HFF-Myc (cell line): ENCODE measurements at places on chromosomes 1 and 21.

- DNase-seq = no peak
Measured at GRCh38 chr1:219185486-219186117, 11.9 kb downstream of the LYPLAL1 start.

- DNase-seq = no peak
Measured at GRCh38 chr1:33429856-33430691, 821 bp downstream of the PHC2 start.

GRCh38 chr1:216710055-216710454, 13.2 kb downstream of the ESRRG start:
- no peak for DNase-seq

GRCh38 chr1:99332561-99332960, 68.3 kb downstream of the PLPPR4 start:
- DNase-seq = no peak

DNA sequence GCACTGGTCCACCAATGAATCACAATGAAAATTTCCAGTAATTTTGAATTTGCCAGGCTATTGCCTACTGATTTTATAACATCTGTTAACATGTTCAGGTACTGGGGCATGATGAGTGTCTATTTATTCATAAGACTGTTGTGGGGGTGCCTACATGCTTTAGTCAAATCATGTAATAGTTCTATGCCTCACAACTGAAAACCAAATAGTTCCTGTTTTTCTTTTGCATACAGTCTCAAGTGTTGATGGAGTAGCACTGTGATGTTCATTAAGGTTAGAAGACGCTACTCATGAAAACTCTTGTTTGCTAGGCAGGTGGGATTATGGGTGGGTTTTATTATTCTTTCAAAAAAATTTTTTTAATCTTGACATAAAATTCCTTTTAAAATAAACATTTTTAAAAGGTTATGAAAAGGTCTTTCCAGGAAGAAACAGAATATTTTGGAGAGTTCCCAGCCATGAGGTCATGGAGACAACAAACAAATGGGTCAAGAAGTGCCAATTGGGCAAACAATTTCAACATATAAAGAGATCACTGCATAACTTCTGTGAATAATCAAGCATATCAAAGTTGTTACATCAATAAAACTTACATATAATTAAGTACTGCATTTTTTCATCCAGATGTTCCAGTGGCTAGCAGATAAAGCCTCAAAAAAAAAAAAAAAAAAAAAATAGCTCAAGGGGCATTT, 40.2 kb upstream of the NHLH2 start:
- no peak for DNase-seq

GRCh38 chr1:176801514-176802020, 338.6 kb downstream of the PAPPA2 start:
- no peak for DNase-seq

GRCh38 chr1:200372095-200372884, 37.5 kb downstream of the ZNF281 start:
- DNase-seq = no peak

DNA sequence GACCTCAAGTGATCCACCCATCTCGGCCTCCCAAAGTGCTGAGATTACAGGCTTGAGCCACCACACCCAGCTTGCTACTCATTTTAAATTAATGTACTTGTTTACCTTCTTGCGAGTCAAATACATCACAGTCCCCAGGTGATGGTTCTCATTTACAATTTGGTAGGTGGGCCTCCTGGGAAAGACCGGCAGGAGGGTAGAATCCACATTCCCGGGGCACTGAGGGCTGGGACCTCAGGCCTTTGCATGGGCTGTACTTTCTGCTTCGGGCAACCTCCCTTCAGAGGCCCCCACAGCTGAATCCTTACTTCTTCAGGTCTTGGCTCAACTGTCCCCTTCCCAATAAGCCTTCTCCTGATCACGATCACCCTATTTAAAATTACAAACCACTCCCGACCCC, 165.5 kb downstream of the KAZN start:
- DNase-seq = no peak

DNA sequence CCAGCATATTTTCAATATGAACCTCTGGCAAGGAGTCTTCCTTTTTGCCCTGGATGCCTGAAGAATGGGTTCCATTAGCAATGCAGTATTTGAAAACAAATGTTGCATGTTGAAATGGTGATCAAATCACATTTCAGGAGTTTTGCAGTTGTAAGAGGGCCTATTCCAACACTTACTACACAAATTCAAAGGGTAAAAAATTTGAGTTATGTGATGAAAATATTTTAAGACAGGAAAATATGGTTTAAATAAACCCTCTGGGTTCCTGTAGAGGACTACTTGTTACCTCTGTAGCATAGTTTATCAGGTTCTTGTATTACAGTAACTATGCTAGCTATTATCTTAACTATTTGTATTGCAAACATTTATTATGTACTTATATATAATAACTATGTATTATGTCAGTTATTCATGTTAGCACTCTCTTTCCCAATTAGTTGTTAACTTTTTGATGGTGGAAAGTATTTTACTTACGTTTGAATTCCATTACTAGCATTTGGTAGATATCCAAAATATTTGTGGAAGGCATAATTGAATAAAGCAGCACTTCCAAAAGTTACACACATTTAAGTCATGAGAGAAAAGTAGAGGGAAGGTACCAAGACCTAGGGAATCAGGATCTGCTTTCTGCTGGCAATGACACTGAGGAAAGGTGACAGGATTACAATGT, 312.9 kb downstream of the GRIK1 start:
- no peak for DNase-seq

DNA sequence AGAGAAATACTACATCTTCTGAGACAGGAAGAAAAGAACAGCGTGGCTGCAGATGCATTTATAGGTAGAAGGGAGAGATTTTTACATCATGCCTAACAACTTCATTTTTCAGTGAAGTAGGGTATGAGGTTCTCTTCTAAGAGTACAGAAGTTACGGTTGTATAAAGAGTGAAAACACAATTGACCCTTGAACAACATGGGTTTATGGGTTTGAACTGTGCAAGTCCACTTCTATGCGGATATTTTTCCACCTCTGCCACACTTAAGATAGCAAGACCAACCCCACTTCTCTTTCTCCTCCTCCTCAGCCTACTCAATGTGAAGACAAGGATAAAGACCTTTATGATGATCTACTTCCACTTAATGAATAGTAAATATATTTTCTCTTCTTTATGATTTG, 64.5 kb downstream of the RPAP2 start:
- DNase-seq = no peak

- no peak for DNase-seq
Measured at GRCh38 chr21:15208786-15209185, 144.0 kb upstream of the NRIP1 start.

- no peak for DNase-seq
Measured at GRCh38 chr1:206704226-206704625, 19.5 kb downstream of the MAPKAPK2 start.

DNA sequence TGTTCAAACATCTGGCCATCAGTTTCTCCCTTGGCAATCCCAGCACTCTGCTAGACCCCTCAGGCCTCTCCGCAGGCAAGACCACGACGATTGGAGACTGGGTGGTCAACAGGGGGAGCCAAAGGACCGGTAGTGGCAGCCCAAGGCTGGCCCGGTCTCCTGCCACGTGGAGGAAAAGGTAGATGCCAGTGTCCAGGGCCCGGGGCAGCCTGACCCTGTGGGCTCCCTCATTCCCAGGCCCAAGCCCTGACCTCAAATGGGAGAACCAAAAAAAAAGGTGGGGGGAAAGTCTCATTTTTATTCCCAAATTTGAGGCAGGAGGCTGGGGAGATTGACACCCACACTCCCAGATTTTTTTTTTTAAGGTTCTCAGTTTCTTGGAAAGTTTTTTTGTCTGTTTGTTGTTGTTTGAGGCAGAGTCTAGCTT, 24.8 kb downstream of the S100A6 start:
- no peak for DNase-seq

GRCh38 chr1:219031809-219032208, 141.9 kb upstream of the LYPLAL1 start:
- no peak for DNase-seq

- no peak for DNase-seq
Measured at GRCh38 chr1:21378705-21379494, 61.0 kb upstream of the NBPF3 start.

GRCh38 chr1:10755970-10756521, 40.4 kb downstream of the CASZ1 start:
- DNase-seq = no peak

GRCh38 chr1:98870959-98871903, 133.4 kb downstream of the PLPPR5 start:
- DNase-seq = no peak

DNA sequence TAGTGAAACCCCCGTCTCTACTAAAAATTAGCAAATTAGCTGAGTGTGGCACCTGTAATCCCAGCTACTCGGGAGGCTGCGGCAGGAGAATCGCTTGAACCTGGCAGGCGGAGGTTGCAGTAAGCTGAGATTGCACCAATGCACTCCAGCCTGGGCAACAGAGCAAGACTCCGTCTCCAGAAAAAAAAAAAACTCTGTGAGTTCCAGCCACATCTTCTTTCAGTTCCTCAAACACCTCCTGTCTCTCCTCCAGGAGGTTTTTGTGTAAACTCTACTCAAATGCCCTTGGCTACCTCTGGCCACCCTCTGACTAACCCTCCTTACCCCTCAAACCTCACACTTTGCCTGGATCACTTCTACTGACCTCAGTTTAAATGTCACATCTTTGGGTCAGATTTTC, 38.1 kb downstream of the RCSD1 start:
- no peak for DNase-seq

DNA sequence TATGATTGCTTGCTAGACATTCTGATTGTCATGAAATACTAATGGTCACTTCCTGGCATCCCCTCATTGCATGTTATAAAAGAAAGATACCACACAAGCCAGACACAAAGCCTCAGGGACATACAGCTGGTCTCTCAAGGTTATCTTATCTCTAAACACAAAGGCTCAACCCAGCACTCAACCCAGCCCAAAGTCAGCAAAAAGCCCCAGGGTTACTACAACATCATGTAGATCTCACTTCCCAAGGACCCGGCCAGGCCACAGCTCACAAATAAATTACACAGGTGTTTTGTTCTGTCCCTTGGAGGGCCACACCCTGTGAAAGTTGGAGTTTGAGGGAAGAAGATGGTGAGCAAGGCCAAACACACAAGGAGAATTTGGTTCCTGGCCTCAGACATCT, 109.7 kb upstream of the BARHL2 start:
- no peak for DNase-seq

DNA sequence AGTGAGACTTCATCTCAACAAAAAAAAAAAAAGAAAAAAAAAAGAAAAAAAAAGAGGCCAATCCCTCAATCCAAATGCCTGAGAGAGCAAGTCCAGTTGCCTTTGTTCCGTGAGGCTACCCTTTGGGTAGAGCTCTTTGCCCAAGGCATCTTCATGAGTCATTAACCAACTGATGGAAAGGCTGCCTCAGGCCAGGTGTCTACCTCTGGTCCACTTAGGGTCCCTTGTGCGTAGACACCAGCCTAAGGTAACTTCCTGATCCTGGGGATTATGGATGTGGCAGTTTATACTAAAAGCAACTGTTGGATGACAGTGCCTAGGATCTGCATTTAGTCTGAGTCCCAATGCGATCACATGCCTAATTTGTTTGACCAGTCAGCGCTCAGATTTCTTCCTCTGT, 20.7 kb upstream of the ZNF326 start:
- DNase-seq = no peak

GRCh38 chr21:42564561-42564971, 50.9 kb downstream of the SLC37A1 start:
- no peak for DNase-seq

DNA sequence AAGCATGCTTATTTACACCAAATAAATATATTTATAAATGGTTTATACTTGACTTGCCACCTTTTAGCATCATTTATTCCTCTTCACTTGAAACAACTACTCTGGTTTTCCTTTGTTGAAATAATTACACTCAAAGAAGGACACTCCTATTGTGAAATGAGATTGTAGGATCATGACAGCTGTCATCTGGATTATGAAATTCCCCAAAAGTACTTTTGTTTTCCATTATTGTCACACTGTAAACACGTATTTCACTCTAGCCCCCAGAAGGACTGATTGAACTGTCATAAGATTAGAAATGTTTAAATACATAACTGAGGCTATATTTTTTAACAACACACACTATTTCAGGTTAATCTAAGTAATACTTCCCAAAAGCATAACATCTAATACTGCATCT, 593.8 kb downstream of the LRRIQ3 start:
- DNase-seq = no peak

- DNase-seq = no peak
Measured at GRCh38 chr21:33197496-33197895, 32.2 kb upstream of the IFNAR2 start.

GRCh38 chr1:58931756-58932155, 147.9 kb upstream of the JUN start:
- no peak for DNase-seq

DNA sequence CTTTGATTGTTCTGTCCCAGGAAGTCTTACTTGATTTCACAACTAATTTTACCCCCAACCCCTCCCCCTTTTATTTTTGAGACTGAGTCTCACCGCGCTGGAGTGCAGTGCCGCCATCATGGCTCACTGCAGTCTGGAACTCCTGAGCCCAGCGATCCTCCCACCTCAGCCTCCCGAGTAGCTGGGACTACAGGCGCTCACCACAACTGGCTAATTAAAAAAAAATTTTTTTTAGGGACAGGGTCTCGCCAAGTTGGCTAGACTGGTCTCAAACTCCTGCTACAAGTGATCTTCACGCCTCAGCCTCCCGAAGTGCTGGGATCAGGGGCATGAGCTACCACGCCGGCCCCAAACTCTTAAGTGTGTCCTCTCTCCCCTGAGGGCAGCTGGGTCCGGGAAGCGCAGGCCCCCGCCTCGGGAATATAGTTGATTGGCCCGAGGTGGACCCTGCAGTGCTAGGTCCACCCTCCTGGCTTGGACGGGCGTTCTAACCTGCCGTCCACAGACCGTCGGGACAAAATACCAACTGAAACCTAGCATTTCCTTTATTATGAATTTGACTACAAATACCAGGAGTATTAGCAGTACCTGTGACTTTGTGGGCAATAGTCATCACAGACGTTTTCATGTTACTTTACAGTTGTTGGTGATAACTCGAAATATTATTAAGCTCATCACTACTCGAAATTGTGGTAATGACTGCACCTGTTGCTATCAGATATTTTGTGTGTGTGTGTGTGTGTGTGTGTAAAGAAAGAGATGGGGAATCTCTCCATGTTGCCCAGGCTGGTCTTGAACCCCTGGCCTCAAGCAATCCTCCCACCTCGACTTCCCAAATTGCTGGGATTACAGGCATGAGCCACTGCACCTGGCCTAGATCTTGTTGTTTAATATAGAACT, 642 bp upstream of the PARP1 start:
- no peak for DNase-seq

DNA sequence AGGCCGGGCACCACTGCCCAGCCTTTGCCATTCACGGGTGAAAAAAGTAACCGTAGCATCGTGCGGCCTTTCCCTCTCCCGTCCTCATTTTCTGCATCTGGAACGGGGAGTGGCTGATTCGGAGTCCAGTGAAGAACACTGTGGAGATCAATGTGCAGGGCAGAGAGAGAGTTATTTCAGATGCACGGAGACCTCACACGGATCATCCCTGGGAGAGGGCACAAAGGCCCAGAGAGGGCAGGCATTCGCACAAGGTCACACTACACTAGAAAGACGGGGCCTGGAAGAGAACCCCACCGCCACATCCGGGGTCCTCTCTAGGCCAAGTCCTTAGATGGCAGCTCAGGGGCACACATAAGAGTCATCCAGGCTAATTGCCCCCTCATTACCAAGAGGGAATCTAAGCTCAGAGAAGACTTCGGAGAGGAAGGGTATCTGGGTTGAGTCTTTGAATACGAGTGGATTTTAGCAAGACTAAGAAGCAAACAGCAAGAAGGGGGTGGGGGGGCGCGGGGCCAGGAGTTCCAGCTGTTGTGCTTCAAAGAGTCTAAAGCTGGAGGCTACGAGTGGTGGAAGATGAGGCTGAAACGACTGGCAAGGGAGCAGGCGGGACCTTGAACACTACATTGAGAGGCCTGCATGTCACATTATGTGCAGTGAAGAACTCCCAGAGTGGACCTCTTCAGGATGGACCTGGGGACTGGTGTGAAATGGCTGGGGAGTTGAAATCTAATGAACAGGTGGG, 857 bp downstream of the GPX7 start:
- no peak for DNase-seq
